ENCODE measurements at places on chromosomes 3 and 15.

GRCh38 chr15:57323806-57324589, 52.3 kb upstream of the CGNL1 start:
- DNase-seq = no peak

- no peak for DNase-seq
Observed at GRCh38 chr15:70669006-70669602, 94.3 kb downstream of the UACA start.

DNA sequence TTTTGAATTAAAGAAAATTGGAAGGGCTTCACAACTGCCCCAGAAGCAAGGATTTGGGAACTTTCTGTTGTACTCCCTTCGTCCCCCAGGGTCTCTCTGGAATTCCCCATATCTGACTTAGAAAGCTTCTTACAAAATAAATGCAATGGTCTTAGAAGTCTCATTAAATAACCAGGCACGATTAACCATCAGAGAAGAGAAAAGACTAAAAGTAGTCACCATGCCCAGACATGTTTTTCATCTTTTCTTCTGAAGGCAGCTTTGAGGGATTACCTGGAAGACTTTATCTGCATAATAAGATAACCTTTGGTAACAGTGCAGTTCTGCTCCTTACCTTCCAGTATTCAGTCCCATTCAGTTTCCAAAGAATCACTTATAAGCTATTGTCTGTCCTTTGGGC, 135.9 kb downstream of the PTPRG start:
- DNase-seq = no peak

GRCh38 chr3:21274079-21274571, 476.9 kb downstream of the ZNF385D start:
- DNase-seq = peak; percentile 78

- no peak for DNase-seq
Observed at GRCh38 chr3:15289661-15290060, 42.7 kb downstream of the SH3BP5 start.

- DNase-seq = no peak
Observed at GRCh38 chr3:14216257-14217048, 37.8 kb downstream of the LSM3 start.

DNA sequence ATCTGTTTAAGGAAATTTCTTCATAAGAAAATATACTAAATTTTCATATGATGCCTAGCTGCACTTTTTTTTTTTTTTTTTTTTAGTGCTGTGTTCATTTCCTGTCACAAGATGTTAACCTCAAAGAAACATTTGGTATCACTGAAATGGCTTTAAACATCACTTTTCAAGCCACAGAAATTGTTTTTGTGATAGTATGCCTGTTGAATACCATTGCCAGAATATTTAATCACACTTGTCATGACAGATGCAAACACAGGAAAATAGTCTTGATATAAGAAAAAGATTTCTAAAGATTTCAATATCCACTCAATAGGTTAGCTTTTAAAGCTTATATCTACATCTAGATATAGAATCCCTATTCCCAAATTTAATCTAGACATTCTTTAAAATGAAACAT, 608.5 kb upstream of the AGTR1 start:
- no peak for DNase-seq

DNA sequence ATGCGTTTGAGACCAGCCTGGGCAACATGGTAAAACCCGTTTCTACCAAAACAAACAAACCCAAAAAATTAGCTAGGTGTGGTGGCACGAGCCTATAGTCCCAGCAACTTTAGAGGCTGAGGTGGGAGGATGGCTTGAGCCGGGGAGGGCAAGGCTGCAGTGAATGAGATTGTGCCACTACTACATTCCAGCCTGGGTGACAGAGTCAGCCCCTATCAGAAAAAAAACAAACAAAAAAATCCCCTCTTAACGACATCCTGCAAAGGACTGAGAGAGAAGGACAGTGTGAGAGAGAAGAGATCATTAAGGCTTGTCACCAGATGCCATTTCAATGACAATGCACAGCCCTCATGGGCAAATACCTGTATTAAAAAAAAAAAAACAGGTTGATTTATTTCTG, 266.7 kb upstream of the ATP10A start:
- DNase-seq = no peak
